ENCODE measurements at places on chromosomes 4 and X.

DNA sequence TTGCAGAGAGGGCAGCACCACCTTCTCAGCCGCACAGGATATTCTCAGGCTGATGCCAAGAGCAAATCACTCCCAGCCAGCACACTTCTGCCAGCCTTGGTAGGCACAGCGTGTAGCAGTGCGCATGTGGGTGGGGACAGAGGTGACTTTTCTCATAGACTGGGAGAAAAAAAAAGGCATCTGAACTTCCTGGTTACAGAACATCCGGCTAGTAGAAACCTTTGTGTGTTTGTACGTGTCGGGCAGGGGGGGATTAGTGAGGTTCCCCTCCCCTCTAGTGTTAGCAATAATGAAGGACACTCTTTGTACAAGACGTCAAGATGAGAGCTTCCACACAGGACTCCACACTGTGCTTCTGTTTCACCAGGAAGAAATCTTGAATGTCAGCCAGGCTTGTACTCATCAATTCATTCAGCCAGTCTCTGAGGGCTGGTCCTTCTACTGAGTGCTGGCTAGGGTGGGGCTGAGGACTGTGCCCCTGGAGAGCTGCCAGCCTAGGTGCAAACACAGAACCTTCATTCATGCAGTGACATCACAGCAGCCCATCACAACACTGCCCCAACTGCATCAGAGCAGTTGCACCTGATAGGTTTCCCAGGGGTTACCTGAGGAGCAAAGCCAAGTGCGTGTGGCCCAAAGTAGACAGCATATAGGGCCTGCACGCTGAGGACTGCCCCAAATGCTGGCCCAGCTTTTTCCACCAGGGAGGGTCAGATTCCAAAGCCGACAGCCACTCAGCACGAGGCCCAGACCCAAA, 34.7 kb downstream of the SLC25A5 start:
- DNase-seq = no peak

- no peak for DNase-seq
Observed at GRCh38 chr4:8732681-8733243, 138.9 kb downstream of the HMX1 start.

DNA sequence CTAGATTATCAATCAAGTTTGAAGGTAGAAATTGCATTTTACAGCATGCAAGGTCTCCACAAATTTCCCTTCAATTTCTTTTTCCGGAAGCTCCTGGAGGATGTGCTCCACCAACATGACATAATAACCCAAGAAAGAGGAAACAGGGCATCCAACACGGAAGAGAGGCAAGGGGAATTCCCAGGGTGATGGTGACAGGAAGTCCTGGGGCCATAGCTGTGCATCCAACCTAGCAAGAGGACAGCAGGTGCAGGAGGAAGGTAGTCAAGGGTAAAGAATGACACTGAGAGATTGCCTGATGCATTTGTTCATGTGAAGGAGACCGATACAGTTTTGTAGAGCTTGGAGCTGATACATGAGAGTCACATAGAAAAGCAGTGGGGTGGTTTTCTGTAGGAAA, 115.7 kb upstream of the LSM6 start:
- no peak for DNase-seq

DNA sequence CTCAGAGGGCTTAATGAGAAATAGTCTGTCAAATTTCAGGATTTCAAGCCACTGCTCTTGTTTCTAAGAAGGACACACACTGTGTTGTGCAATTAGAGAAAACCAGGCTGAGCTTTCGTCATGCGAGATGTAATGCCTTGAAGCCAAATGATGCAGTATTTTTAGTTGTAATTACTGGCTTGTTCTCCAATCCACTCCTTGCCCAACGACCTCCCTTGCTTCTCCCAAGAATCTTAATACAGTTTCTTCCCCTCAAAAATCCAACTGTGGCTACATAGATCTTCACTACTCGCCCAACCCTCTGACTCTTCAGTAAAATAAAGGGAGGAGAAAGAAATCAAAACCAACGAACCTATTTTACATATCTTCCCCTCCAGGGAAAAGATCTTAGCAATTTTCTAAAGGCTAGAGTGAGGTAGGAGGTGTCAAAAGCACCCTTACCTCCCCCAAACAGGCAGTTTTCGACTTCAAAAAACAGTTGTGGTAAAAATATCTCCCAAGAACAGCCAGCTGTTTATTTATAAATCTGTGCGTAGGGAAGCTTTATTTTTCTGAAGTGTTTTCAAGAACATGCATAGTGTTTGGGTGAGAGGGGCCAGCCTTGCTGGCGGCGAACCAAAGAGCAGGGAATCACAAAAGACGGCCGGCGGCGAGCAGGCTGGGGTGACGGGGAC, 68.7 kb downstream of the MGST2 start:
- DNase-seq = no peak

DNA sequence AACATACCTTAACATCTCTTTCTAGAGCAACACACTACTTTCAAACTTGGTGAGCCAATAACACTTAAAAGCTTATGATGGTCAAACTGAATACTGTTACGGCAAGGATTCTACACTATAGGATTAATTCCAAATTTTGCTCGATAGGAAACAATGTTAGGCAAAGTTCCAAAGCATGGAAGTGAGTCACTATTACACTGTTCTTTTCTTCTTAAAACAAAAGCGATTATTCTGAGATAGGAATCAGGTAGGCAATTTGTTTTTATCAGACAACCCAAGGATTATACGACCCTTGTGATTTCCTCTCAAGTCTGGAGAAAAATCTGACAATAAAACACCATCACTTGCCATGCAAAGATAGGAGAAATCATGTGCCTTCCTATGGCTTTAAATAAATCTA, 81.5 kb downstream of the HUWE1 start:
- no peak for DNase-seq

DNA sequence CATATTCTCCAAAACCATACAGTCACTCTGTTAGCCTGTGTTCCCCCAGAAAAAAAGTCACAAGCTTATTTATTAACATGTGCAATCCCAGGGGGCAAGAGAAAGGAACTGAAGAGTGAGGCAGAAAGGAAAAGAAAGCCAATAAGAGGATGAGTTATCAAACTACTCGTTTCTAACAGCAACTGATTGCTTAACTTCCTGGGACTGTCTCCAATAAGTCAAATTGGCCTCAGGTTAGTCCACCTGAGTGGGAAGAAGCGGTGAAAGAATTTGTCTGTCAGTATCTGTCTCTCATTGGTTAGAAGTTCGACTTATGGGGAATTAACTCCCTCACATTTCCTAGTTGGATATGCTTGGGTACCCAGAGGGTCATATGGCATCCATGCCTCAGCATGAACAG, 14.1 kb downstream of the F9 start:
- no peak for DNase-seq

- DNase-seq = no peak
Observed at GRCh38 chr4:21090094-21090666, 389.9 kb downstream of the PACRGL start.

DNA sequence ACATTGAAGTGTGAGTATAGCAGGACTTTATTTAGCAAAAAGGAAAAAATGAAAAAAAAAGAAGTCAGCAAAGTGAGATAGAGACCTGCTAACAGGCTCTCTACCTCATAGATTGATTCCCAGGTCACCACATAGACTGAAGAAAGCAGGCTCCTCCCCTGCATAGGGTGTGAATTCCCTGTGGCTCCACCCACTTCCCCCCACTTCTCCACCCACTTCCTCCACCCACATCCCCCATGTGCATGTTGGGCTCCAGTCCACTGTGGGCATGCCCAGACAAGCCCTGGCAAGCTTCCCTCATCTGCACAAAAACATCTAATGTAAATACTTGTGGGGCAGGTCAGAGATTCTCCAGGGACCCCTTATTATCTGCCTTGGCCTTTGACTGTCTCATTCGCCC, 97.8 kb downstream of the TMEM47 start:
- no peak for DNase-seq

DNA sequence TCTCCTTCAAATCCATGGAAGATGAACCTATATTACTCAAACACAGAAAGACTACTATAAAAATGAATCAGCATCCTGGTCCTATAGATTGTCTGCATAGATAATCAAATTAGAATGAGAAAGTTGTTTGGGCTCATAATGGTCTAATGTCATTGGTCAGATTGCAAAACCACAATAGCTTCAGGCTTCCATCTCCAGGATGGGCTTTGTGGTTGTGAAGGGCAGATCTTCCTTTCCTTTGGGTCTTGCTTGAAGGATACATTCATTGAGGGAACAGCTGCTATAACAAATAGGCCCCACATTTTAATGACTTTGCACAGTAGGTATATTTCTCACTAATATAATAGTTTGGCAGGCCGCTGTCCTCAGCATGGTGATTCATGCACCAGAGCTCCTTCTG, 94.3 kb downstream of the REPS2 start:
- DNase-seq = no peak

DNA sequence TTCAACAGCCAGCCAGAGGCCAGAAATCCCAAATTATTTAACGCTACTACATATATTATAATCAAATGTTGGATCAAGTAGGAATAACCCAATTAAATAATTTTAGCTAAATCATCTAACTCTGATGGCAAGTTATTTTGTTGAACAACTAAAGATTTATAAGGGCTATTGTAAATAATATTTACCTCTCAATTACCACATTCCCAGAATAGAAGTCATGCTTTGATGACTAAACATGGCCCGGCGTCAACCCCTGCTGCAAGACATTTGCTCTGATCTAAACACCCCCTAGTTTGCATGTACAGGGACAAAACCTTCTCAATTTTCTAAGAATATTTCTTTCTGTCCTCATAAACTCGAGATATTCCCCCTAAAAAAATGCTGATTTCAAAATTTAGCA, 14.2 kb downstream of the VEGFC start:
- no peak for DNase-seq

DNA sequence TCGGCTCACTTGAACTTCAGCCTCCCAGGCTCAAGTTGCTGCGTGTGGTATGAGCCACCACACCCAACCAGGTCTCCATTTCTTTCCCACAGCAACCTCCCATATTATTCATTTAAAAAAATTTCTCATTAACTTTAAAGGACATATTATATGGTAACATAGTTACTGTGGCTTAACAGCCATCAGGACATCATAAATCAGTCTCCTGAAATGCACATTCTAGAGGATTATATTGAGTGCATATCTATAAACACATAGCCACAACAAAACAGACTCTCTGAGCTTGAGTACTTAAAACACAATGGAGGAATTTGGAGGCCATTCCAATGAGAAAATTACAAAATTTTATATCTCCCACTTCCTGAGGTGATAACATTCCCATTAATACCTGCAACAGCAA, 61.5 kb downstream of the CORIN start:
- no peak for DNase-seq

- no peak for DNase-seq
Observed at GRCh38 chr4:11599064-11599463, 170.4 kb upstream of the HS3ST1 start.

- DNase-seq = no peak
Observed at GRCh38 chr4:25112995-25113380, 47.3 kb downstream of the SEPSECS start.

DNA sequence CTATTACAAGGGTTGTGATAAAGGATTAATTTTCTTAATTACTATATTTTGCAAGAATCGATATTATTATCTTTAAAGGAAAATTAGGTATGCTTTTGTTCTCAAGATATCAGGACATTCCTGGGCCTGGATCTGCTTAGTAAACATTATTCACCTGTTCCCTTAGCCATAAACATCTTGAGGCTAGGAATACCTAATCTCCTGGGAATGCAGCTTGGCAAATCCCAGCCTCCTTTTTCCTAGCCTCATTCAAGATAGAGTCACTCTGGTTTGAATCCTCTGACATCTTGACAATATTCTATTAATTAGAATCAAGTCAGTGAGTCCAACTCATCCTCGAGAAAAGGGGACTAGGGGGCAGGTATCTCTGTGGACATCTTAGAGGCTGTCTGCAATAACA, 327.1 kb downstream of the STIM2 start:
- no peak for DNase-seq

DNA sequence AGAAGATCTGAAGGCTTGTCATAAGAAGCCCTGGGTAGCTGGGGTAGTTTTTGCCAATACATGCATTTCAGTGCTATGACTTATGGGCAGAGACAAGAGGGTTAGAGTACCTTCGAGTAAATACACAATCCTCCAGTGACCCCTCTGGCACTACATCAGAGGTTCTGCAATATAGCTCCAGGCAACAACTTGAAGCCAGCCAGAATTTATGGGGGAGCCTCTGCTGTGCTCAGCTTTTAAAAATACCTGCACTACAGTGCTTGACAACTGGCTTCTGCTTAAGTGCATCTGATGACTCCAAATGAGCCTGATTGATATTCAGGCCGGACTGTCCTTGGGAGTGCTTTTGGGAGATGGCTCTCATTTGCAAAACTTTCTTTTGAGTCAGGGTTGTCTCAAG, 44.9 kb upstream of the SMAD1 start:
- DNase-seq = no peak

DNA sequence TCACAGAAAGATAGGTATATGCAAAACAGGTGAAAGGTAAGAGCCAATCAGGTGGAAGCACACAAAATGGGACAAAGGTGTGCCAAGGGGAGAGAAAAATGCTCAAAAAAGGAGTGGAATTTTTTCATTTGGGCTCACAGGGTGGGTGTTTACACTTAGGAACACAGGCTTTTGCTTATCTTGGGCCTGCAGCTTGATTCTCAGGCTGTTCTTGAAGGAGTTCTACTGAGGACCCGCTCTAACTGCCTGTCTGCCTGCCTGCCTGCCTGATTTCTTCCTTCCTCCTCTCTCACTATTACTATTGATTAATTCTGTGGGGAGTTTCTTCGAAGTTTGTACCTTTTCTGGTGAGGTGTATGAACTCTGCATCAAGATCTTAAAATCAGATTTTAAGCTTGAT, 120.3 kb upstream of the CTSO start:
- no peak for DNase-seq

DNA sequence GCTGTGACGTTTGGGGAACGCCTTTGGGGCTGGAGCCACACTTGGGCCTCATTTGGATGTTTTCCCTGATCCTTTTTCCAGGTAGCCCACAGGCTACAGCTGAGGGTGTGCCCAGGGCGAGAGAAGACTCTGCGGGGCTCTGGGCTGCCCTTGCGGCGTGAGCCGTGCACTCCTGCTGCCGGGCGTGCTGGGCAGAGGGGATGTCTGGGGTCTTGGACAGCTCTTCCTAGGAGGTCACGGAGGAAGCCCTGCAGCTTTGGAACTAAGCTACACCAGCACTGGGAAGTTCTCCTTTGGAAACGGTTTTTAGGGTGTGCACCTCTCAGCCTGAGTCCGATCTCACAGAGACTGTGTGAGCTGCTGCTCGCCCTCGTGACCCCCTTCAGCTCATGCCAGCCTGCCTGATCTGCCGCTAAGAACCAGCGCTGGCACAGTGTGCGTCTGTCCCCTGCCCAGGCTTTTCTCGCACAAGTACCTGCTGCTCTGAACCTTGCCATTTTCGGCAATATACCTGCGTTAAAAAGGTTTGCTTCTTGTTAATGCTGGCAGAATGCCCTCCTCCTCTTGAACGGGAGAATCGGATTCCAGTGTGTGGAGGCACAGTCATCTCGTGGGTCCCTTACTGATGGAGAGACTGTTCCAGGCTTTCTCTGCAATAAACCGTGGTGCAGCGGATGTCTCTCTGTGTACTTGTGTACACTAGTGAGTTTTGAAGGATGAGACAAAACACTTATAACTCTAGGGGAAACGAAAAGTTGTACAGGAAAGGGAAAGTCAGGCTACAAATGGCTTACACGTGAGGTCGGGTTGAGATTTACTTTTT, 14.3 kb downstream of the MSANTD1 start:
- DNase-seq = no peak

- no peak for DNase-seq
Observed at GRCh38 chr4:183960046-183960420, 54.9 kb downstream of the STOX2 start.
